ENCODE measurements at places on chromosomes 7 and 10.

GRCh38 chr10:82883603-82884002 is 1008.6 kb downstream of the NRG3 start:
- no peak for DNase-seq

GRCh38 chr10:7258948-7259523 is 151.8 kb downstream of the SFMBT2 start:
- peak; percentile 61 for DNase-seq

DNA sequence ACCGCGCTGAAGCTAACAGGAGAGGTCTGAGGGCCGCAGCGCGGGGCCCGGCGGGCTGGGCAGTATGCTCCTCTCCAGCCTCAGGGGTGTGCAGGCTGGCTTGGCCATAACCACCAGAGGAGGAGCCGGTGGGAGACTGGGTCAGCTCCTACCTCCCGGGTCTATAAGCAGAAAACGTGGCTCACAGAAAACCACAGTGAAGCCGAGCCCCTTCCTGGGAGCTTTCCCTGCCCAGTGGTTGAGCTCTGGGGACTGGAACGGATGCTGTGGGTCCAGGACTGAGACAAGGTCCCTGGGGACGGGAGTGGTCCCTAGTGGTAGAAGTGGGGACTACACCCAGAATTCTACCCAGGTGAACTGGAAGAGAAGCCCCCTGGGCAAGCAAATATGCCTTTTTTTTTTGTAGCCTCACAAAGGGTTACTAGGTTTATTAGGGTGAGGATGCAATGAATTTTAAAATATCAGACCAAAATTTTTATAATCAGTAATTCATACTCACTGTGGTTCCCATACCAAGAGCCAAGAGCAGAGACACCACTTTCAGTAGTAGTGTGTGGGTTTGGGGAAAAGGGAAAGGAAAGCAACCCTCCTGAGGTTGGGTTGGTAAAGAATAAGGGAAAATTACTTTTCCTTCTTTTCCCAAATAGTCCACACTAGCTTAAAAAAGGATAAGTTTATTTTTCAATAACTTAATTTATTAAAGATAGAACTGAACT is 67.9 kb upstream of the PRKCQ start:
- peak; percentile 60 for DNase-seq

DNA sequence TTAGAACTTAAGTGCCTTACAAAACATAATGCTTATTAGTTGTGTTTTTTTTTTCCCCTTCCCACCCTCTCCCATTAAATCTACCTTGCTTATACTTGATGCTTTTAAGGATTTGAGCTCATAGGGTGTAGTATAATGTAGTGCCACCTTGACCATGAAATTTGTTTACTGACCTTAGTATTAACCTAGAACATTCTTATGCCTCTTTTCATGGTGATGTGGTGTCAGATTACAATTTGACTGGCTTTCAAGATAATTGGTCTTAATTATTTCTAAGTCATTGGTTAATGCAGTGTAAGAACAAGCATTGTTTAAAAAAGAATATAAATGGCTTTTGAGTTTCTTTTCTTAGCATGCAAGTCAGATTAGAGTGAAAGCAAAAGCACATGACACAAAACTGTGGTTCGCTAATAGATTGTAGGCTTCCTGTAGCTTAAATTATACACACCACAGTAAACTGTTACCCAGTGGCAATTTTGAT is 61.8 kb downstream of the ADD3 start:
- no peak for DNase-seq

GRCh38 chr7:29194206-29194593 is 375 bp upstream of the CHN2 start:
- DNase-seq, result no peak

DNA sequence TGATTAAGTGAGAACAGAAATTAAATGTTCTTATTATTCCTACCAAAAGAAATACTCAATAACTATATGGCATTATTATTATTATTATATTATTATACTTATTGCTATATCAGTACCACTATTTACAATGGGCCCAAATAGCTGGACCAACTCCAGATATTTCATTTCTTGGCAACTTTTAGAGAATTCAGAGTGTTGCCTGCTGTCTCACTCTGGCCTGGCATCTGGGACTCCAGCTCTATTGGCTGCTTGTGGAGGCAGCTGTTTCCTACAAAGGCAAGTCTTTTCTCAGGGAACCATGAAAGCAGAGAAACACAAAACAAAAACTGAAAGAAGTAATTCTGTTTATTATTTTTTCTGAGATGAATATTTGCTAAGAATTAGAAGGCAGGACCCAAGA is 105.1 kb upstream of the SORCS1 start:
- no peak for DNase-seq

GRCh38 chr7:151178831-151179230 is 8.2 kb downstream of the ASB10 start:
- DNase-seq, result no peak

- no peak for DNase-seq
These were observed 675 bp downstream of the SLC4A2 start for GRCh38 chr7:151060113-151060415.

- no peak for DNase-seq
These were observed 263.0 kb upstream of the ETV1 start for GRCh38 chr7:14252458-14252857.

DNA sequence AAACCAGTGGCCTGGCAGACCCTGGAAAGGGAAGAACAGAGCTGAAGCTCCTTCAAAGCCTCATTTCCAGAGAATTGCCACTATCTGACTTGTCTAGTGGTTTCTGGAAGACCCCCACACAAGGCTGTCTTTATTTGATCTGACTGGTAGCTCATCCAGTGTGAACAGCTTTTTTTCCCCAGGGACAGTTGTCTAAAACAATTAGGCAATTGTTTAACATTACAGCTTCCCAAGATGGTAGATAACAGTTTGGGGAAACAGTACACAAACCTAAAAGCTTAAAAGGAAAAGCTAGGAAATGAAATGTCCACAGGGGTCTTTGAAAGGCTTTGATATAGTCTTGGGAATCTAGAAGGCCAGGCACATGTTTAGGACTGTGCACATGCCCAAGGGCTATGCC is 203.4 kb upstream of the CTBP2 start:
- DNase-seq, result no peak

- peak; percentile 56 for DNase-seq
These were observed 124.0 kb downstream of the TMEM130 start for GRCh38 chr7:98745722-98746318.

GRCh38 chr10:23606456-23606855 is 167.6 kb downstream of the OTUD1 start:
- DNase-seq, result no peak

- no peak for DNase-seq
These were observed 7.4 kb upstream of the PFKFB3 start for GRCh38 chr10:6195376-6195775.

DNA sequence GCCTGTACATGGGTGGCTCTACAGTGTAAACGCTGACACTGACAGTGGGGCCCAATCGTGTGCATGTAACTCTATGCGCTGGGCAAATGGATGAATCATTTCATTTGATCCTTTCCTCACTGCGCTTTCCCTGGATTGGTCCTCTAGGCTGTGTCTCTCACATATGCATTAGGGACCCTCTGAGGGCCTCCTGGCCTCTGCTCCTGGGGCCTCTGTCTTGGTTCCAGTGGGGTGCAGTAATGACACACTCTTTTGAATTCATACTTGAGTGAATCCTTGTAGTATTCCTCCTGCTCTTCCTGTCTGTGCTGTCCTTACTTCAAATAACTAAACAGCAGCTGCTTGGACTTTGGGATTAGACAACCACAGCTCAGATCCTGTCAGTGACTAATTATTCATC is 176.5 kb upstream of the ADO start:
- no peak for DNase-seq

- DNase-seq, result no peak
These were observed 427.2 kb upstream of the KLF6 start for GRCh38 chr10:4212111-4212630.

DNA sequence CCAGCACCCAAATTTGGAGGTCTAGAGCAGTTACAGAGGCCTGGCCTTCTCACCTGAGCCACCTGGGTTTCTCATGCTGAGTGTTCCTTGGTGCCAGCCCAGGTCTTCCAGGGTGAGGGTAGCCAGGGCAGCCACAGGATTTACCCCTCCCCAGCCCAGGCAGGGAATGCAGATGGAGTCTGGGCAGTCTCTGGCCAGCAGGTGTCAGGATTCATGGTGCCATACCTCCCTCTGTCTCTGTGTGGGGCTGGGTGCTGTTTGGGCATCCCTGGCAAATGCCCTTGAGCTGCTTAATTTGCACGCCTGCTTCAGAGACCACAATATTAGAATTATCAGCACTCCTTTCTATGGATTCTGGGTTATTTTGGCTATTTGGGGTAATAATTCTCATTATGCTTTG is 246.7 kb downstream of the GFRA1 start:
- no peak for DNase-seq

GRCh38 chr10:7046615-7047014 is 364.2 kb downstream of the SFMBT2 start:
- no peak for DNase-seq

DNA sequence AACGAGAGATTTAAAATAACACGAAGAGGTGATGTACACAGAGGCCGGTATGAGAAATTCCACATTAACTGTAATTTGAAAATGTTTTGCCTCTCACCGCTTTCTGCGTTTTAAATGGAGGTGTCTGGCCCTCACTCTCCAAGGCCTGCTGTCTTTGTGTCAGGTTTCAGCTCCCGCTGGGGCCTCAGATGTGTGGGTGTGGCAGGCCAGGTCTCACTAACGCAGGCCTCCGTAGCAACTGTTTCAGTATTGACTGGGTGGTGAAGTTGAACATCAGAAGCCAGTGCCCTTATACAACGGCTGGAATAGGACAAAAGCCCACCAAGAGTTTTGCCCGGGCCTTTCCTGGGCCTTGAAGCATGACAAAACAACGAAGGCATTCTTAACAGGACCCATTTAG is 303.1 kb downstream of the ADARB2 start:
- no peak for DNase-seq

DNA sequence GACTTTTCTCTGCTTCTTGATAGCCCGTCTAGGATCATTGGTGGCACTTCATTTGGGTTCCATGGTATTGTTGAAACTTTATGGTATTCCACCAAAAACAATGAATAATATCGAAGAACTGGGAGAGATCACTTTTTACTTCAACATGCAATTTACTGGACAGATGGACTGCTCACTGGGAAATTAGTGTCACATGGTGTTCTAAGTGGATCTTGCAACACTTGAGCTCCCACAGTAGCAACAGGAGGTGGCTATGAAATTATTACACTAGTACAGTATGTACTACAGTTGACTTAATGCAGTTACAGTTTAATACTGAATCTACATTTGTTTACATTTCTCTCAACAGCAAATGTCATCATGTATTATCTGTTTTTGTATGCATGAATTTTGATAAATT is 997.3 kb downstream of the REEP3 start:
- no peak for DNase-seq

DNA sequence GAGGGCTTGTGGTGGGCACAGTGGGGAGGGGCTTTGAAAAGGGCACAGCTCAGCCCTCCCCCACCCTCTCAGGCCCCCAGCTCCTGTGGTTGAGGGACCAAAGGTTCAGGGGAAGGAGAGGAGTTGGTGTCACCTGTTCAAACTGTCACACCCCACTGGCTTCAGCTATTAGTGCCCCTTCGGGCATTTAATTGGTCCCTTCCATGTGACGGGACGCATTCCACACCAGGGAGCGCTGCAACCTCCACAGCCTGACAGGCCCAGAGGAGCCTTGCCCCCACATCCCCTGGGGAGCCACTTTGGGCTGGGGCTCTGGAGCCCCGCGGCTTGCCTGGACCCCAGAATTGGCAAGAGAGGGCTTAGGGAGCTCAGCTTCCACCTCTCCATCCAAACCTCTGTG is 75.7 kb downstream of the C10orf105 start:
- DNase-seq, result no peak

GRCh38 chr10:35246770-35247343 is 89.5 kb upstream of the CCNY start:
- no peak for DNase-seq

GRCh38 chr10:74337330-74338016 is 186.5 kb downstream of the ADK start:
- DNase-seq, result no peak

DNA sequence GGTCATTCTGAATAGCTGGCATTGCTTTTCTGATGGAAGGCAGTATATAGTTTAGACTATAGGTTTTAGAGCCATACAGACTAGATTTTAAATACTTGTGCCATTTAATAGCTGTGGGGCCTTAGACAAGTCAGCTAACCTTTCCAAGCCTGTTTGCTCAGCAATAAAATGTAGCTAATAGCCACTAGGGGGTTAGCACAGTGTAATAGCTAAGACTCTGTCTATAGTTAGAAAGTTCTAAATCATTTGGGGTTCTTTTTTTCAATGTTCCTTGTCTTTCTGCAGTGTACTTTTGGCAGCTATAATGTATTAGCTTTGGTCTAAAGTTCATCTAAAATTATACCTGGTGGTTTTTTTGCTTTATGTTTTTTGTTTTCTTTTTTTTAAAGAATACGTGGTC is 7.5 kb upstream of the KIFBP start:
- DNase-seq, result no peak

DNA sequence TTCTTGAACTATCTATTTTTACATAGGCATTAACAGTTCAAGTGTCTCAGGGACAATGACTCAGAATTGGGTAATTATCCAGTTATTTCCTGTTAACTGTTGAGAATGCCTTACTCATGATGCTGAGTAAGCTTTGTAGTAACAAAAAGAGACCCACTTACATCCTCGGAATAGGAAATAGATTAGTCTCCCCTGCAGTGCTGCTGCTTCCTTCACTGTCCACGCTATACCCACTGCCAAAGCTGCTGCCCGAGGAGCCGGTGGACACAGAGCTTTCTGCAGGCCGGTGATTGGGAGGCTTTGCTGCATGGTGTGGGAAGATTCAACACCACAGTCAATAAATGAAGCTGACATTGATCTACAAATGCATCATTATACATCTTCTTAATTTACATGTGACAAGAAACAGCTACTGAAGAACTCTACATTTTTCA is 357.1 kb downstream of the PCLO start:
- no peak for DNase-seq

- no peak for DNase-seq
These were observed 96.9 kb upstream of the GNAI1 start for GRCh38 chr7:80037689-80038088.

DNA sequence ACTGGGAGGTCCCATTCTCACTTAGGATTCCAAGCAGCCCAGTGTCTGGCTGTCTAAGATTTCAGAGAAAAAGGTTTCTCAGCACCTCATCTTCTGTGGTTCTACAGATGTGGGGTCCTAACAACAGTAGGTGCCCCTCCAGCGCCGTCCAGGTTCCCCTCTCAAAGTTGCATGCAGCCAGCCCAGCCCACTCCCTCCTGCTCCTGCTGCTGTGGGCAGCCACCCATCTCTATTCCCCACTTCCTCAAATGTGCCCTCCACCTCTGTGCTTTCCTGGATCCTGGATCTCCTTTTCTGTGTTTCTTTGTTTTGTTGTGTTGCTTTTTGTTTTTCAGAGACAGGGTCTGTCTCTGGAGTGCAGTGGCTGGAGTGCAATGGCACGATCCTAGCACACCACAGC is 13.3 kb upstream of the SLC18A3 start:
- DNase-seq, result no peak

DNA sequence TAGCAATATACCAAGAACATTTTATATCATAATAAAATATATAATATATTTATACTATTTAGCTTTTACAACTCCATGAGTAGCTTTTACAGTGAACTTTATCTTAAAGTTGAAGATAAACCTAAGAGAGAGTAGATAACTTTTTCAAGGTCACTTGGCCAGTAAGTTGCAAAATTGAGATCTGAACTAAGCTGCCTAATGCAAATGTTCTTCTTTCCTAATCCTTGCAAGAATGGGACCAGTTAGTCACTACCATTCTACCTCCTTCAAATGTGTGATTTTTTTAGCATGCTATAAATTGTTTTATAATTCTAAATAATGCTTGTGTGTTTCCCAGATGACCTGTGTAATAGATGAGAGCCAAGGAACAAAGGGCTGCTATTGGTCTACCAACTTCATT is 47.8 kb downstream of the CH25H start:
- DNase-seq, result no peak

GRCh38 chr10:93334901-93335327 is 147.2 kb downstream of the MYOF start:
- no peak for DNase-seq
